ENCODE measurements at places on chromosomes 4 and X. TPM values are rescaled to one million over a fixed set of nuclear protein-coding genes. Genes with fewer than 3 reads are reported as not detected.

LDB2 gene
- total RNA-seq = 142 TPM

MAGEA10 gene
- not detected for total RNA-seq

FGFR3 gene
- 26.5 TPM for total RNA-seq

TRAPPC11 gene
- total RNA-seq = 83.5 TPM

- no peak for DNase-seq
These were observed 788.6 kb downstream of the GLUD2 start for GRCh38 chrX:121836000-121836399.

DNA sequence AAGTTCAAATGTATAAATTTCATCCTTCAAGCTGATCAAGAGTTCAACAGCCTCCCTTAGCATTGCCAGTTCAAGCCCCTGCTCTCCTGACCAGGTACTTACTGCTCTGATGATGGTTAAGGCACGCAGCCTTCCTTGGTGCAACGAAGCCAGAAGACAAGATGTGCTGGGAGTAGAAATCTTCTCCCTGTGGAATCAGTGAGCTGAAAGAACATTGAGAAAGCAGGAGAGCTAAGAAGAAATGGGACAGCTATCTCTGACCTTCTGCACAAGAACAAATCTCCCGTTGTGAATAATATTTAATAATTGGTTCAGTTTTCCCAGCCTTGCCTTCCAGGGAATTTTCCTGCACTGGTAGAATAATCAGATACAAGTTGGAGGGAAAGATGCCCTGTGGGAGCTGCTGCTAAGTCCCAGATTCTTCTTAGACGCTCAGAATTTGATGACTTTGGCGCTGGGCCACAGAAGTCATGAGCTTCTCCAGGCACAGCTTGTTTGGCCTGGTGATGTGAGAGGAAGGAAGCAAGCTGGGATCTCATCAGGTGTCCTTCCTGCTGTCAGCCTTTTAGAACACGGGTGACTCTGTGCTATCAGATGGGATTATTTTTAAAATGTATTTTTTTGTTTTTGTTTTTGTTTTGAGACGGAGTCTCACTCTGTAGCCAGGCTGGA, 77.8 kb downstream of the CD38 start:
- no peak for DNase-seq

- no peak for DNase-seq
These were observed 103.6 kb downstream of the COMMD8 start for GRCh38 chr4:47359891-47360290.

DNA sequence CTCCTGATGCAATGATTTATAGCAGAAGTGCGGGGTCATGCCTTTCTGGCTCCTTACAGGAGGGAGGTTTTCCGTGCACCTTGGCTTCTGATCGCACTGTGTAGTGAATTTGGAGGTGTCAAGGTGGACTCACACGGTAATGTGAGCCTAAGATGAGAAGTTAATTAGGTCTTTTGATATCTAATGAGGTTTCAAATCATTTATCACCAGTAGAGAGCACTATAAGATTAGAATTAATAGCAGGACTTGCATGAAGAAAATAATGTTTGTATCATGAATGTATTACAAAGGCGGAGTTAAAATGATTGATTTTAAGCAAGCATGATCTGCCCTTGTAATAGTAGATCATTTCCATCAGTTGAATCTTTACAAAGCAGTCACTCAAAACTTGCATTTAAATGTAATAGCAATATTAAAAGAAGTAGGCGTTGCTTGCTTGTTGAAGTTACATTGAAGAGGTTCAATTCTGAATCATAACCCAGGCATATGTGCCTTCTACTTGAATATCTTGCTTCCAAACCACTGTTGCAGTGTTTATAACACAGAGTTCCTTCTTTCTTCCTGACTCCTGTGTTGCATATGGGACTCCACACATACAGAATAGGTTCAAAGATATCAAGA, 152.1 kb downstream of the FMR1NB start:
- no peak for DNase-seq

- DNase-seq = no peak
These were observed 47.7 kb downstream of the EVC start for GRCh38 chr4:5758741-5759140.

DNA sequence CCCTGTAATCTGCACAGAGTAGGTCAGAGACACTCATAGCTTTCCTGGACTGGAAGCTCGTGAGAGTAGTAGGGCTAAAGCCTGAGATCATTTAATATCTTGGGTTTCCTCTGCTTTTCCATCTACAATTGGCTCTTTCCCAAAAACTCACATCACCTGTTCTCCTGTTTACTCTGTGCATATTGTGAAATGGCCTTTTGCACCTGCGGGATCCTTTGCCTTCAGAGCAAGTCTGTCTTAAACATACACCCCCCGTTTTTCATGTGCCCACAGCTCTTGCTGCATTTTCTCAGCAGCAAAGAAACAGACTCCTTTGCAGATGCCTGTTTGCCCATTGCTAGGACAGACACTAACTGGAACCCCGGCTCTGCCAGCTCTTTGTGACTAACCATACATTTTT, 608.3 kb upstream of the PCDH10 start:
- DNase-seq = no peak

GRCh38 chrX:10414862-10415261, 205.5 kb downstream of the MID1 start:
- DNase-seq = no peak

All from urinary bladder (tissue), 4 donors.